ENCODE measurements at places on chromosomes 12 and 14.

- DNase-seq: no peak
Observed at GRCh38 chr12:65926119-65926908, 102.0 kb downstream of the HMGA2 start.

DNA sequence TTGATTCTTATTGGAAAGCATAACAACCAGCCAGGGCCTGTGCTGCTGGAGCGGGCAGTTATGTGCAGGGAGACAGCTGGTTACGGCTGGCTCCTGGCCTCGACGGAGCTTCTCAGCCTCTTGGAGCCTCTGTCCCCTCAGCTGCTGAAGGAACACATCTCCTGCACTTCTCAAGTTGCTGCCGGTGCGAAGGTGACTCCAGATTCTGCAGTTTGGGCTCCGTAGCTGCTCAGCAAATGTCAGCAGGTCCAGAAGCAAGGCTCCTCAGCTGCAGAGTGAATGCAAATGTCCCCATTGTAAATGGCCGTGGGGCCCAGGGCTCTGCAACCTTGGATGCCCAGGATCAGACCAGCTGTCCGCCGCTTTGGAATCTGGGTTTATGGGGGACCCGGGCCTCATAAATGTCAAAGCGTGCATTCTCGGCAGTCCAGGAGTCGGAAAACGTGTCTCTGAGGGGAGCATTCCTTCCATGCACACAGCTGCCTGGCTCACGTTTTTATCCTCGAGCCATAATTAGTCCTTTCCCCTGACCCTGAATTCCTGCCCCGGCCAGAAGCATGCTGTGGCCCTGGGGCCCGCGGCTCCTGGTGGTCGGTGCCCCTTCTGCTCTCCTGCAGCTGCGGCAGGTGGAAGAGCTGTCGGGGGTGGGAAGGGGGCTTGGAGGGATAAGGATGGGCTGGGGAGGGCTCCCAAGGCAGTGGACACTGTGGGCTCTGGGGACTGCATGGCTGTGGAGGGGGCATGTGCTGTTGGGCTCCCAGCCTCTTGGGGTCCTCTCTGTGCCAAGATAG is 106.0 kb downstream of the KIF26A start:
- DNase-seq: no peak

DNA sequence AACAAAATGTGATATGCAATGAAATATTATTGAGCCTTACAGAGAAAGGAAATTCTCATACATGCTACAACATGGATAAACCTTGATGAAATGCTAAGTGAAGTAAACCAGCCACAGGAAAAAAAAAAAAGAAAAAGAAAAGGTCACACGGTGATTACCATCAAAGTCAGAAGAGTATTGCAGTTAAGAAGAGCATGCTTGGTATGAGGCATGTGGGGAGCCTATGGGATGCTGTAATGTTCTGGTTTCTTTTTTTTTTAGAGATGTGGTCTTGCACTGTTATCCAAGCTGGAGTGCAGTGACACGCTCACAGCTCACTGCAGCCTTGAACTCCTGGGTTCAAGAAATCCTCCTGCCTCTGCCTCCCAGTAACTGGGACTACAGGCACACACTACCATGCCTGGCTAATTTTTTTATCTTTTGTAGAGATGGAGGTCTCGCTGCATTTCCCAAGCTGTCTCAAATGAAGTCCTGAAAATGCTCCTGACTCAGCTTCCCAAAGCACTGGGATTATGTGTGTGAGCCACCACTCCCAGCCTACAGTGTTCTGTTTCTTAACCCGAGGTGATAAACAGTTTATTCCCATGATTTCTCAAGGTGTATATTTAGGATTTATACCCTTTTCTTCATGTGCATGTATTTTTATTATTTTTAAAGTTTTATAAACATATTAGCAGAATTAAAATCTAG is 96.2 kb downstream of the SEC23A start:
- no peak for DNase-seq

DNA sequence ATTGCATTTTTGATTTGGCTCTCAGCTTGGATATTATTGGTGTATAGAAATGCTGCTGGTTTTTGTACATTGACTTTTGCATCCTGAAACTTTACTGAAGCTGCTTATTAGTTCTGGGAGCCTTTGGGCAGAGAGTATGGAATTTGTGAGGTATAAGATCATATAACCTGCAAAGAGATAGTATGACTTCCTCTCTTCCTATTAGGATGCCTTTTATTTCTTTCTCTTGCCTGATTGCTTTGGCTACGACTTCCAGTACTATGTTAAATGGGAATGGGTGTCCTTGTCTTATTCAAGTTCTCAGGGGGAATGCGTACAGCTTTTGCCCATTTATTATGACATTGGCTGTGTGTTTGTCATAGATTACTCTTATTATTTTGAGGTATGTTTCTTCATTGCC is 23.5 kb downstream of the SCFD1 start:
- no peak for DNase-seq

- DNase-seq: no peak
Observed at GRCh38 chr12:83224012-83224411, 537.3 kb downstream of the TMTC2 start.

- no peak for DNase-seq
Observed at GRCh38 chr14:68279437-68279720, 459.8 kb downstream of the RAD51B start.

DNA sequence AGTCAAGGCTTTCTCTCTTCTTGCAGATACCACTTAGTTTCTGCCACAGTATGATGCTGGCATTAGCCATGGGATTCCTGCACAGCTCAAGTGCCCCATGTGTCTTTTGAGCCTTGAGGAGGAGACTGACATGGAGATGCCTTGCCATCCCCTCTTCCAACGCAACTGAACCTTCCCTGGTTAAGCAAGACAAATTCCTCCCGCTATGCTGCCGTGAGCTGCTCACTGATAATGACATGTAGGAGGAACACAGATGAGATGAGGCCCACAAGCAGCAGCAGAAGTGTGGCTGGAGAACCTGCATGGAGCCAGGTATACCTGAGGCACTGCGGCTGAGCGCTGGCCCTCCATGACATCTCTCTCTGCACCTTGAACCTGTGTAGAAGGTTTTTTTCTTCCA is 15.4 kb upstream of the PPP1R1A start:
- DNase-seq: no peak

DNA sequence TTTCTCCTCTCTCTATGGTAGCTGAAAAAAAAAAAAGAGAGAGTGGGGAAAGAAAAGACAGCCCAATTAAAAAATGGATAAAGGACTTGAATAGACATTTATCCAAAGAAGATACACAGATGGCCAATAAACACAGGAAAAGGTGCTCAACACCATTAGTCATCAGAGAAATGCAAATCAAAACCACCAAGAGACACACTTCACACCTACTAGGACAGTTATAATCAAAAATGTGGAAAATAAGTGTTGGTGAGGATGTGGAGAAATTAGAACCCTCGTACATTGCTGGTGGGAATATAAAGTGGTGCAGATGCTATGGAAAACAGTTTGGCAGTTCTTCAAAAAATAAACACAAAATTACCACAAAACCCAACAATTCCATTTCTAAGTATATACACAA is 172.4 kb upstream of the GRIN2B start:
- no peak for DNase-seq

- no peak for DNase-seq
Observed at GRCh38 chr12:131258398-131258797, 304.7 kb downstream of the ADGRD1 start.

- DNase-seq: no peak
Observed at GRCh38 chr14:105091517-105092170, 26.4 kb upstream of the GPR132 start.

DNA sequence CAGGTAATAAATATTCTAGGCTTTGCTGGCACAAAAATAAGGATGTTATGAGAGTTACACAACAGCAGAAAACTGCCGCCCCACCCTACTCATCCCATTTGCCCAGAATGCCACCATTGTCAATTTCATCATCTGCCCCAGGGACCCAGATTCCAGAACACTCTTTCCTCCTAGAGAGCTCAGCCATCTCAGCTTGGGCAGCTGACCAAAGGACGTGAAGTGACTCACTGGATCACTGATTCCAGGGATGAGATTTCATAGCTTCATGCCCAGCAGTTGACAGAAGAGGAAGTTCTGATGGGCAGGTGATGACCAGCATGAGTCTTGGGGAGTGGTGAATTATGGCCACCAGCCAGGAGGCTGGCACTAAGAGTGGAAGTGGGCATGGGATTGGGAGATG is 450.3 kb downstream of the RMST start:
- no peak for DNase-seq

- no peak for DNase-seq
Observed at GRCh38 chr12:127063339-127064072, 1203.5 kb upstream of the TMEM132C start.

DNA sequence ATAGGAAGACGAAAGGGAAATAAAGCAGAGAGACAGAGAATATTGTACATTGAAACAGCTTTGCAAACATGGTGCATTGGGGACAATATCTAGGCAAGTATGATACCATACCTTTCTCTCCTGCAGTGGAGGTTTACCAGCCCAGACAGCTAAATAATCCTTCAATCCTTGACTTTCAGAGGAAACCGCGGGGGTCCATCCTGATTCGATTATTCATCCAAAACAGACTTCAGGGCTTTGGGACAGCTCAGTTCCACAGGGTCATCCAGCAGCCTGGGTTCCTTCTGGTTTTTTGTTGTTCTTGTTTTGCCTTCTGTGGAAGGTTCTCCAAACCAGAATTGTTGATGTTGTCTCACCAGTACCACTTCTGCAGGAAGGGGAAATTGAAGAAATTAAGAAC is 81.5 kb downstream of the LGR5 start:
- DNase-seq: no peak

DNA sequence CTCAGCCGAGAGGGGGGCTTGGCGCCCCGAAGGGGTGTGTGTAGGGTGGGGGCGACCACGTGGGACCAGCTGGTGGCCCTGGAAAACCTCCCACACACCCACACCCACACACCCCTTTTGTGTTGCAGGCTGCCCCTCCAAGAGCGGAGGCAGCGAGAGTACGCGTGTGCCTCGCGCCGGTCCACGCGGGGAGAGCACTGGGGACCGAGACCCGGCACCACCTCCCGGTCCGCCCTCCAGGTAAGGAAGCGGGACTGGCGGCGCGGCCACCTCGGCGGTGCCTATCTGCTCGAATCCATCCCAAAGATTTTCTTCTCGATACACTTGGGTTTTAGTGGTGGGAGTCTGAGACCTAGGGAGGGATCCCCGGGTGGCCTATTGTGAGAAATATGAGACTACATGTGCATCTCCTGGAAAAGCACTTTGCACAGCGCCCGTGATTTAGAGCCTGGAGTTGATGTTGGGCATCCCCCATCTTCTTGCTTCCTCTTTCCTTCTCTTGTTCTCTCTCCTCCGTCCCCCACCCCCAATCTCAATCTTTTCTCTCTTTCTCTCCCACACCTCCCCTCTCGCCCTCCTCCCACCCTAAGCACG is 393 bp downstream of the SYT1 start:
- DNase-seq: no peak

- DNase-seq: no peak
Observed at GRCh38 chr12:28223858-28224257, 33.6 kb downstream of the CCDC91 start.

DNA sequence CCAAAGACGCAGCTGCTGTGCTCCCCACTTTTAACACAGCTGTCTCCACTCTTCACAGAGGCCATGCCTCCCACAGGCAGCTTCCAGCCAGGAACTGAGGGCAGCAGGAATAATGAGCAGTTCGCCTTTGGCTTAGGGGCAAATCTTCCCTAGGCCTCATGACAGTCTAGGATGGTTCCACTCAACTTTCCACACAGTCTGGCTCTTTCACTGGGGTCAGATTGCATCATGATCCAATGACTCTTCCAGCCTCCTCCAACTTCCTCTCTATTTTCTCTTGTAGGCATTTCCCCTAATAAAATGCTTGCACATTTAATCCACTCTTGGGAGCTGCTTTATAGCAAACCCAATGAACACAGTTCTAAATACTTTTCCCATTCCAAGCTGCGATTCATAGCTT is 271.6 kb upstream of the ATP2B1 start:
- DNase-seq: no peak

- DNase-seq: no peak
Observed at GRCh38 chr14:92531106-92531873, 17.7 kb downstream of the RIN3 start.

GRCh38 chr14:37862263-37862662 is 266.8 kb downstream of the TTC6 start:
- no peak for DNase-seq

- no peak for DNase-seq
Observed at GRCh38 chr14:90777830-90778485, 38.3 kb downstream of the TTC7B start.

- DNase-seq: no peak
Observed at GRCh38 chr14:64510825-64511671, 6.5 kb downstream of the ZBTB1 start.

DNA sequence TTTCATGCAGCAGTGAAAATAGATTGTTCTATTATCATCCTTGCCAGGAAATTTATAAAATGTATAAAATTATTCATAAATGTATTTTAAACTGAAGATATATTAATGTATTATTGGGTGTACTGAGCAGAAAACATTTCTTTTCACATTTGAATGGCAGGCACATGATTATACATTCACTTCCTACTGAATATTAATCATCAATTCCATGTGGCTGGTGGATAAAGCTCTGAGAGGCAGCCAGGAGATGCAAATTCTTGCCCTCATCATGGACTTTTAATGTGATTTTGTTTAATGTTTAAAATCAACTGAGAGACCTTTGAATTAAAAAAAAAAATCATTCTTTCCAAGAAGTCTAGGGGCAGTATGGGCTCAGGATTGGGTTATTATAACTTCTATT is 40.8 kb downstream of the ANO6 start:
- no peak for DNase-seq

DNA sequence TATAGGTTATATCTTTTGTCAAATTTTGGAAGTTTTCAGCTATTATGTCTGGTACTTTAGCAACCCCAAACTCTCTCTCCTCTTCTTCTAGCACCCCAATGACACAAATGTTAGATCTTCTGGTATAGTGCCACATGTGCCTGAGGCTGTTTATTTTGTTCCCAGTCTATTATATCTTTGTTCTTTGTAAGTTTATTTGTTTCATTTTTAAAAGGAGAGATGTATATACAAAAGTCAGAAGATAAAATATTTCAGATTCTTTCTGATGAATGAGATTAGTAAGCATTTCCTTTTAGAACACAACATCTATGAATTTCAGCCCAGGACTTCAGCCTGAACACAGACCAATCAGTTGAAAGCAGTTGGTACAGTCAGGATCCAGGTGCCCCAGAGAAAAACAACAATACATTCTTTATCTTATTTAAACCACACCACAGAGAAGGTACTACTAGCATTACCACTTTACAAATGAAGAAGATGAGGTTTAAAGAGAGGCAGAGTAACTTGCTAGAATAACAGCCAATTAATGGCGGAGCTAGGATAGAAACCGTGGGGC is 114.1 kb upstream of the BTG1 start:
- no peak for DNase-seq
